ENCODE measurements at places on chromosomes 11 and 22.
A peak's percentile ranks its signal among the peaks of the same experiment; 100 is the strongest.

- no peak for DNase-seq
Measured at GRCh38 chr22:37161443-37161842, 11.7 kb upstream of the IL2RB start.

DNA sequence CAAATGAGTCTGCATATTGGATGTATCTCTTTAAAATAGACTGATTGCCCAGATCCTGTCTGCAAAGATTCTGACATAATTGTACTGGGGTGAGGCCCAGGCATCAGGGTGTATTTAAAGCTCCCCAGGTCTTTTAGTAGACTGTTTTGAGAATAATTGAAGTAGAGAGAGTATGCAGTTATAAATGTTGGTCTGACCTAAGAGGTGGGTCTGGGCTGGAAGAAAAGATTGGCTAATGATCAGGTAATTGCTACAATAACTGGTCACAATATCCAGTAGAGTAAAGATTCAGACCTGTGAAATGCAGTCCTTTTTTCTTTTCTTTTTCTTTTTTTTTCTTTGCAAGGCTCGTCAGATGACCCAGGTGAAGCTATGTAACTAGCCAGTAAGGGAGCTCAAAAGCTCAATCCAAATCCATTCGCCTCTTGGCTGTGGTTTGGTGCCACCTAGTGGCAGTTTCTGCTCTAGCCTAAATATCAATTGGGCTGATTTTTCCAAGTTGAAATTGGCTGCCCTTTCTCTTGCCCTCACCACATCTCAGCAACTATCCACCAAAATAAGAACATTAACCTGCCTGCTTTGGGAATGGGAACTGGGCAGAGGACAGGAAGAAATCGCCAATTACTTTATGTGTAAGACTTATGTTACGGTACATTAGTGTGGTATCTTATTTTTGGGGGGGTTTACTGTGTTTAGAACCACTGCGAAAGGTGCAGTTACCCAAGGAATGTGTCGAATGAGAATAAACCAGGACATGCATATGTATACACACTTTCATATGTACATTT lies 45.9 kb downstream of the ZNF143 start:
- DNase-seq, result peak; percentile 75

GRCh38 chr11:69144316-69145049 lies 11.3 kb upstream of the SMIM38 start:
- no peak for DNase-seq

- no peak for DNase-seq
Measured at GRCh38 chr11:29781268-29781667, 235.6 kb downstream of the KCNA4 start.

DNA sequence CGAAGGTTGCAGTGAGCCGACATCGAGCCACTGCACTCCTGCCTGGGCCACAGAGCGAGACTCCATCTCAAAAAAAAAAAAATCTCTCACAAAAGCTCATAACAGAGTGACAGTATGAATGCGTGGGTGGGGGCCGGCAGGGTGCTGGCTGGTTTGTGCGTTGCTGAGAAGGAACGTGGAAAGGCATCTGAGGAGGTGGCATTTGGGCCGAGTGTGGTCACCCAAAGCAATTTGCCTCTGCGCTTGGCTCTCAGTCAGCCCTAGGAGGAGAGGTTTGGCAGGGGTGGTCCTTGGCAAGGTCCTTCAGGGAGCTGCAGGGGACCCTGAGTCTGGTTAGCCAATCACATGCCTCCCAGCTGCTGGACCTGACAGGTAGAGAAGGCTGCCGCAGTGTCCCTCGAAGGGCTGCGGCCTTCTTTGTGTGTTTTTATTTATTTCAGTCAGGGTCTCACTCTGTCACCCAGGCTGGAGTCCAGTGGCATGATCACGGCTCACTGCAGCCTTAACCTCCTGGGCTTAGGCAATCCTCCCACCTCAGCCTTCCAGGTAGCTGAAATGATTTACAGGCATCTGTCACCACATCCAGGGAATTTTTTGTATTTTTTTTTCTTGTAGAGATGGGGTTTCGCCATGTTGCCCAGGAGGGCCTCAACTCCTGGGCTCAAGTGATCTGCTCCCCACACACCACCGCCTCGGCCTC lies 23.5 kb upstream of the OSBPL5 start:
- DNase-seq, result no peak

DNA sequence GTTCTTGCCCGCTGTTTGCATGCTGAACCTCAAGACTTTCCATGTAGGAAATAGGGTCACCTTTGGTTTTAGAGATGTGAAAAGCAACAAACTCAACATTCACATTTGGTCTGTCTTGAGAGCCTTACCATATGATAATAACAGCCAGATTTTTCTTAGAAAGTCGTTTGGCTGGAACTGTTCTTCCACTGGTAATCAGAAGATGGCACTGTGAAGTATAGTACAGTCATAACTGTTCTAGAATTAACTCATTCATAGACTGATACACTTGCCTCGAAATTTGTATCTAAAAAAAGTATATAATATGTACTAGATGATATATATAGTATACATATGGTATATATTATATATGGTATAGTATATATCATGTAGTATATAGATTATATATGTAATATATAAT lies 12.3 kb downstream of the LUZP2 start:
- no peak for DNase-seq

GRCh38 chr11:61791737-61792309 lies 576 bp downstream of the TMEM258 start:
- DNase-seq, result peak; percentile 27

DNA sequence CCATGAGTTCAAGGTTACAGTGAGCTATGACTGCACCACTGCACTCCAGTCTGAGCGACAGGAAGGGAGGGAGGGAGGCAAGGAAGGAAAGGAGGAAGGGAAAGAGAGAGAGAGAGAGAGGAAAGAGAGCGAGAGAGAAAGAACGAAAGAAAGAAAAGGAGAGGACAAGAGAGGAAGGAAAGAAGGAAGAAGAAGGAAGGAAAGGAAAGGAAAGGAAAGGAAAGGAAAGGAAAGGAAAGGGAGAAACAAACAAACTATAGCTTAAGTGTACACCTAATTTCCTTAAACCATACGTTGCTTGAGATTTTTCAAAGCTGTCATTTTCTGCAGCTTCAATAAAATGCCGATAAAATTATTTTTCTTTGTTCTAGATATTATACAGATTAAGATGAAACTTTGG lies 80.2 kb upstream of the APOA1 start:
- no peak for DNase-seq

DNA sequence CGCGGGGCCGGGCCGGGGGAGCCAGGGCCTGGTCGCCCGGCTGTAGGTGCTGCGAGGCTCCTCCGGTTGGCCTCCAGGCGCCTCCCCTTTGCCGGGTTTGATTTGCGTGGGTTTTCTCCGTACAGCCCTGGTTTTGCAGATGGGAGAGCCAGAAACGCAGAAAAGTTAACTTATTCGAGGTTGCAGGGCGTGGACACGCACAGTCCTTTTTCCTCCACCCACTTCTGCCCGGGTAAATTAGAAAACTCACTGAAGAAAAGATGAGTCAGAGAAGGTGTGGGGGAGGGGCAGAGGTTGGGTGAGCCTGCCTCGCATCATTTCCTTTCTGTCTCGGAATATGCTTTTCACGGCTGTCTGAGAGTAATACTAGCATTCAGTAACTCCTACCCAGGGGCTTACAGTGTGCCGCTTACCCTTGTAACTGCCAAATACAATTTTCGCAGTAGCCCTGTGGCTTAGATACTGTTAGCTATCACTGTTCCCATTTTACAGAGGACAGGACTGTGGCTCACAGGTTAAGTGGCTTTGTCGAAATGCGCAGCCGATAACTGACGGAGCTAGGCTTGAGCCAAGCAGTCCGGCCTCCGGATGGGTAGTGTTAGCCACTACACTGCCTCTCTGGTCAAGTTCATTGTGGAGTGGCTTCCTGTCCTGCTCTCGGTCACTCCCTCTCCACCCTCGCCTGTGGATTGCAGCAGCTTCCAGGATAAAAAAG lies 812 bp downstream of the FADD start:
- peak; percentile 76 for DNase-seq

GRCh38 chr11:3954448-3955298 lies 99.2 kb downstream of the STIM1 start:
- no peak for DNase-seq

- DNase-seq, result no peak
Measured at GRCh38 chr22:48819232-48819631, 1008.4 kb downstream of the BRD1 start.

DNA sequence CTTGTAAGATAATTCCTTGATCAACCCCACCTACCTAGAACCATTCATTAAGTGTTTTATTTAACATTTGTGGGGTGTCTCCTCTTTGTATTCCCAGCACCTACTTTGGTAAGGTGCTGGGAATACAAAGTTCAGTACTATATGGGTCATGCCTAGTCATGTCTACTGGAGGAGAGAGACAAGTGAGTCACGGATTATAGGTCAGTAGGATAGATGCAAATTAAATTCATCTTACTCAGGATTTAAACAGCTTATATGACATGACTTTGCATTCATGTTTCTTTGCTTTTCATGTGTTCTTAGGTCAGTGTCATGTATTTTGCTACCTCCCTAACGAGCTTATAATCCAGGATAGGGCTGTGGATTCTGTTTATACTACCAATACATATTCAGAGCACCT lies 3.4 kb upstream of the FADS1 start:
- no peak for DNase-seq

DNA sequence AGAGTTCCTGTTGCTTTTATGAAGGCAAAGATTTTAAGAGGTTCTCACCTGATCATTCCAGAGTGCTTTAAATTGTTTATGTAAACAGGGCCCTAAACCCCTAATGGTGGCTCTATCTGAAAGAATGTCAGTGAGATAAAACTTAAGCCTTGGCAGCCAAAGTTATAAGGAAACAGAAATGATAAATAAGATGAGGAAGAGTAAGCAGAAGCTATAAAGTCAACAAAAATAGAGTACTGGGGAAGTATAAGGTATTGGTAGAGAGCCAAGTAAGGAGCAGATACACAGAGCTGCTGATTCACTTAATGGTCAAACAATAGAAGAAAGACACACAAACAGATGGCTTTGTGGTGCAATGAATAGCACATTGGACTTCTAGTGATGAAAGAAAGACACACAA lies 37.9 kb downstream of the TMPRSS5 start:
- DNase-seq, result no peak

- no peak for DNase-seq
Measured at GRCh38 chr11:4076774-4077173, 17.8 kb upstream of the RRM1 start.

DNA sequence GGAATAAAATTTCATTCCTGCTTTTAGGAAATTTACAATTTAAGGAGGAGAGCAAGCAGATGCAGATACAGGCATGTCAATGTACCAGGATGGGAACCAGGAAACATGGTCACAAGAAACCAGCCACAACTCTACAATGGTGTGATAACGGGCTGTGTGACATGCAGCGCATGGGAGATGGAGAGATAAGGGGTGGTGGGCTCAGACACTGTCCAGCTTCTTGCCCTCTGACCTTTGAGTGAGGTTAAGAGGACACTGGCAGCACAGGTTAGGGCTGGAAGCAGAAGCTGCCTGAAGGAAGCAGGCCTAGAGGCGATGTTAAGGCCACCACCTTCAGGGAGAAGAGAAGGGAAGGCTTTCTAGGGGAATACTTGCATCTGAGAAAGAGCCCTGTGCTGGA lies 2.3 kb upstream of the SORL1-AS1 start:
- no peak for DNase-seq

GRCh38 chr11:1879941-1880720 lies 11.6 kb downstream of the PRR33 start:
- DNase-seq, result no peak

DNA sequence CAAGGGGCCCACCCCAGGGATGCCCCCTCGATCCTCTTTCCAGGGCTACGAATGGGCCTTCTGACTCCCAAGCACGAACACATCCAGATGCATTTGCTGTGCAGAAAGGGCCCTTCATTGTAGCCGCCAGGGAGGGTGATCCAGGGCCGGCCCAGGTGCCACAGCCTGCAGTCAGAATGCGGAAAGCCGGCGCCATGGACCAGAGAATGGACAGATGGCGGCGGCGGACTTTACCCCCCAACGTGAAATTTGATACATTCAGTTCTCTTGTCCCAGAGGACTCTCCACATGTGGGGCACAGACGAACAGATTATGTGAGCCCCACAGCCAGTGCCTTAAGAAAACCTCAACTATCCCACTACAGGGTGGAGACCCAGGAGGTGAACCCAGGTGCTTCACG lies 87.2 kb downstream of the KIAA1671 start:
- no peak for DNase-seq

DNA sequence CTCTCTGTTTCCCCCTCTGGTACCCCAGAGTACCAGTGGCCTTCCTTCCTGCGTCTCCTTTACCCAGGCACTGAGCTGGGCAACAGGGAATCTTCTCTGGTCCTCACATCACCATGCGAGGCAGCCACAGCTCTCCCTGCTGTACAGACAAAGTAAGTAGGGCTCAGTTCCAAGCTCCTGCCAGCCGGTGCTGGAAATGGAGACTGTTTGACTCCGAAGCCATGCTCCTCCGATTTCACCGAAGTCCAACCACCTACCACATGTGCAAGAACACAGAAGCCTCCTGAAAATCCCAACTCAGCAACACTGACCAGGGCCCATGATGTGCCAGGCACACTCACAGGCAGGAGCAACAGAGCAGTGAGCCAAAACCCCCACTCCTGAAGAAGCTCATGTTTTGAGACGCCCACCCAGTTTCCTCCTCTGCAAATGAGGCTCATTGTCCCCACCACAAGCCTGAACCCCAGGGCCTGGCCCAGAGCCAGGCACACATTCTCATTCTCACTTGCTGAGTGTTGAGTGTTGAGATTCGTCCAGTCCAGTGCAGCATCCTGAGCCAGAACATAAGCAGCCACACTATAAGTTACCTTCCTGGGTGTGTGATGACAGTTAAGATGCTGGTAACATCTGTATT lies 156.0 kb downstream of the MPPED1 start:
- DNase-seq, result no peak

DNA sequence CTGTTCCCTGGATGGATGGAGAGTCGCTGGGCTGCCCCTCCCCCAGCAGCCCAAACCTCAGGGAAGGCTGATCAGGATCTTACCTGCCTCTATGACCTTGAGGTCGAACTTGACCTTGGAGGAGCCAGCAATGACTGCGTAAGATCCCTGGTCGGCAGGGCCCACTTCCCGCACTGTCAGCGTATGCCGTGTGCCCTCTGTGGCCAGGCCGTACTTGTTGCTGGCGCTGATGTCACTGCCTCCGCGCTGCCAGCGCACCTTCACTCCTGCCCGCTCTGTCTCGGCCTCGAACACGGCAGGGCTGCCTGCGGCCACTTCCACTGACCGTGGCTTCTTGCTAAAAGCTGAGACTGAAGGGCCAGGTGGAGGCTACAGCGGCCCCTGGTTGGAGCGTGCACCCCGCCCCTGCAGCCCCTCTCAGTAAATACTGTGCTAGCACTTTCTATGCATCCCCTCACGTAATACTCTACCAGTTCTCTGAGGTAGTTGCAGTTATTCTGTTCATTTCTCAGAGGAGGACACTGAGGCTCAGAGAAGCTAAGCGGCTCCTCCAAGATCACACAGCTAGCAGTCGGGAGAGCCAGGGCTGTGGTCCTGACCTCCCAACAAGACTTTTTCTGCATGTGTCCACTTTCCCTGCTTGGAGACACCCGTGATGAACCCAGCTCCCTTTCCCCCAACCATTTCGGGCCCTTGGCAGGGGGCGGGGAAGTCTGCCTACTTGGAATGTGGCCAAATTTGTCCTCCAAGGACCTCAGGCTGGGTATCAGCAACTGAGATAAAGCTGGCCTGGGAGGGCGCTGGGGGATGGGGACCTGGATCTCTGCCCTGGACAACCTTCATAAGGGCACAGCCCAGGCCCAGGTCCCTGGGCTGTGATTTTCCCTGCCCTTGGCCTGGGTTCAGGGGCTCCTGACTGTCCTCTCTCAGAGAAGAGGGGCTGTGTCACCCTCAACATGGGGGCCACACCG lies 1.1 kb downstream of the MYBPC3 start:
- no peak for DNase-seq

- no peak for DNase-seq
Measured at GRCh38 chr11:35945137-35945518, 1.3 kb downstream of the LDLRAD3 start.
